ENCODE measurements at places on chromosomes 1 and 21. TPM values are rescaled to one million over a fixed set of nuclear protein-coding genes. Genes with fewer than 3 reads are reported as not detected.

The TSPEAR gene
- not detected for total RNA-seq

The SLAMF9 gene
- not detected for total RNA-seq

The FCER1A gene
- total RNA-seq = 2.7 TPM

The CYP4B1 gene
- total RNA-seq = 117 TPM

The ST7L gene
- 20.3 TPM for total RNA-seq

GRCh38 chr1:230458509-230458908 is 32.4 kb upstream of the PGBD5 start:
- no peak for DNase-seq
- no peaks in the 10 kb centered on the region for H3K27me3 ChIP-seq
- no peaks in the 10 kb centered on the region for H3K36me3 ChIP-seq

DNA sequence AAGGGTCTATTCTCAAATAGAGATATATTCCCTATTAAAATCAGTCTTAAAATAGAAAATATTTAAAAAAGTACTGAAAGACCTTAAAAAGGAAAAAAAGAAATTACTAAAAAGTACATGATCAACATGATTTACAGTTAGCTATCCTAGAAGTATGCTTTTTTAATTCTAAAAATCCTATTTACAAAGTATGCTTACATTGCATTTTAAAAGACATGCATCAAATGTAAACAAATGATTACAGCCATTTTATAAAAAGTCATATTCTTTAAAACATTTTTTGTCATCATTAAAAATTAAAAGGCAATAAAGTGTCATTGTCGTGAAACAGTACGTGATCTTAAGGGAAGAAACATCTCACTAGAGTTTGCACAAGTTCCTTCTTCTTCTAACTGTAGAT is 7.9 kb upstream of the C1orf52 start:
- no peak for DNase-seq
- no peak overlapping the region for H3K4me3 ChIP-seq
- no peak overlapping the region for H3K27ac ChIP-seq
- no peaks in the 10 kb centered on the region for H3K27me3 ChIP-seq
- H3K36me3 ChIP-seq = peaks cover 26% of the 10 kb centered on the region

DNA sequence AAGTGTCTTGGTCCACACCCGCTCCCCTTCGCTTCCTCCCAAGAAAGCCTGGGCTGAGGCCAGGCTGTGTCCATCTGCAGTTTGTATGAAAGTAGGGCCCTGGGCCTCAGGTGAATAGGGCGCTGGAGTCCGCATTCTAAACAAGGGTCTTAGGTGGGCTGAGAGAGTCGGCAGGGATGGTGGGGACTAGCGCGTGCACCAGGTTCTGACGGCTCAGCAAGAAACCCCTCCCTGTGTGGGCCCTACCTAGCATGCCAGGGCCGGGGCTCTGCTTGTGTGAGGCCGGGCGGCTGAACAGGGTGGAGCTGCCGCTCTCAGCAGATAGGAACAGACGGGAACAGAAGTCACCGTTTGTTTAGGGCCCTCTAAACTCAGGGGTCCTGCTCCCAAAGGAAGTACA is 1.7 kb downstream of the ACTRT2 start:
- H3K27me3 ChIP-seq = no peaks in the 10 kb centered on the region
- no peaks in the 10 kb centered on the region for H3K36me3 ChIP-seq
- DNase-seq = no peak
- no peak overlapping the region for H3K4me3 ChIP-seq

DNA sequence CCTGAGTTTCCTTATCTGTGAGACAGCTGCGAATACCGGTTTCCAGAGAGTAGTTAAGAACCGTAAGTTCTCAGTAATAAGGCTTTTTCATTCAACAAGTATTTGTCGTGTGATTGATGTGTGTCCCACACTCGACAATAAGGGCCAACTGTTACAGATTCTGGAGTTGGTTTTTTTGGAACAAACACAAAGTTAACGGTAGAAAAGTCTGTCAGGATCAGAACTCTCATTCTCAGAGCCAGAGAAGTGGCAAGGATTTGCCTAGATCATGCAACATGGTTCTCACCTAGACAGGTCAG is 837 bp downstream of the NUDC start:
- peak overlapping the region; percentile 73 for H3K4me3 ChIP-seq
- DNase-seq = no peak
- H3K27ac ChIP-seq = no peak overlapping the region
- H3K36me3 ChIP-seq = peaks cover 23% of the 10 kb centered on the region
- peaks cover 6% of the 10 kb centered on the region for H3K4me1 ChIP-seq

- H3K4me3 ChIP-seq = no peak overlapping the region
- no peak overlapping the region for H3K27ac ChIP-seq
- H3K4me1 ChIP-seq = no peaks in the 10 kb centered on the region
- no peaks in the 10 kb centered on the region for H3K27me3 ChIP-seq
- no peak for DNase-seq
- no peaks in the 10 kb centered on the region for H3K36me3 ChIP-seq
These were observed 112.3 kb downstream of the CRYAA start for GRCh38 chr21:43280949-43281633.

GRCh38 chr1:98783821-98784220 is 122.3 kb downstream of the SNX7 start:
- no peaks in the 10 kb centered on the region for H3K4me1 ChIP-seq
- DNase-seq = no peak
- no peaks in the 10 kb centered on the region for H3K36me3 ChIP-seq
- no peak overlapping the region for H3K27ac ChIP-seq
- no peak overlapping the region for H3K4me3 ChIP-seq
